ENCODE measurements at places on chromosomes 5 and 9.

DNA sequence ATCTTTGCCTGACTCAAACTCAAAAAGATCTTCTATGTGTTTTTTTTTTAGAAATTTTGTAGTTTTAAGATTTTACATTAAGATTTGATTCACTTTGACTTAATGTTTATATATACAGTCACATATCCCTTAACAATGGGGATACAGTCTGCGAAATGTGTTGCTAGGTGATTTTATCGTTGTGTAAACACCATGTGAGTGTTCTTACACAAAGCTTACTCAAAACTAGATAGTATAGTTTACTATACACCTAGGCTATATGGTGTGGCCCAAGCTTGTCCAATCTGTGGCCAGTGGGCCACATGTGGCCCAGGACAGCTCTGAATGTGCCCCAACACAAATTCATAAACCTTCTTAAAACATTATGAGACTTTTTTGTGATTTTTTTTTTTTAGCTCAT, 131.9 kb downstream of the CWC27 start:
- DNase-seq, result peak; percentile 10

DNA sequence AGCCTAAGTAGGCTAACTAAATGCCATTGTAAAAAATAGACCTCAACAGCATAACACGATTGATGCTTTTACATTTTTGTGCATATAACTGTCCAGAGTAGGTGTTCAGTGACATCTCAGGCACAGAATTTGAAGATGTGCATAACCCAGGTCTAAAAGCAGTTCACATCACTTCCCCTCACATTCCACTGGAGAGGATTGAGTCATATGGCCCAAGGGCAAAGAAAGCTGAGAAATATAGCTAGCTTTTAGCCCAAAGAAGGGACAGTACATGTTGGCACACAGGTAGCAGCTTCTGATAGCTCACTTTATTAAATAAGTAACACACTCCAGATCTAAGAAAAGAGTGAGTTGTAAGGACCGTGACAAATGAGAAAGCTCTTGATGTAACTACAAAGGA, 2259.5 kb upstream of the WWC1 start:
- DNase-seq, result peak; percentile 6

DNA sequence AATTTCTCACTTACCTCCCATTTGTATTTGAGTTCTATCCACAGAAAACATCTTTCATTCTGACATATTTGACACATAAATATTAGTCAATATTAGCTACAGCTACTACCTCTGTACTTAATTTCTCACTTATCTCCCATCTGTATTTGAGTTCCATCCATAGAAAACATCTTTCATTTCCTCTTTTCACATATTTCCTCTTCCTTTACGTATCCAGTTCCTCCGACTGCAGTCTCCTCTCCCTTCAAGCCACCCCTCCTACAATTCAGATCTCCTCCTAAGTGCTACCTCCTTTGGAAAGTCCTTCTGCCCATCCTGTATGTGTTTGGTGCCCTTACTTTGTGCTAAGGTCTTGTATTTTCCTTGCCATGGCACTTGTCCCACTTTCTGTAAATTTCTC, 1.6 kb downstream of the SREK1IP1 start:
- DNase-seq, result no peak

DNA sequence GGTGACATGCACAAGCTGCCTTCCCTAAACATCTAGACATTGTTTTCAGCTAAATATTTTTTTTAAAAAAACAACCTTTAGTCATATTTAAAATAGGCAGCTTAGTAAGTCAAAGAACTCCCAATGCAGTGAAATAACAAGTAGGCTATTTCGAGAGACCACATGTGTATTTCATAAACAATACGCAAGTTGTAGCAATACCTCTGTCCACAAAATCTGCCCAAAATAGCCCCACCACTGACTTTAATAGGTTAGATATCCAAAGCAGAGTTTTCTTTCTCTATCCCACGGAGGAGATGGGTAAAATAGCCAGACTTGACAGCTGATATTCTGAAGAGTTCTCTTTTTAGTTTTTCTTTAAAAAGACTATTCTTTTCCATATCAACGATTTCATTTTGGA, 1.2 kb downstream of the SLC24A2 start:
- no peak for DNase-seq

Data from hepatocyte (in vitro differentiated cells).